ENCODE measurements at places on chromosomes 3 and 15.

DNA sequence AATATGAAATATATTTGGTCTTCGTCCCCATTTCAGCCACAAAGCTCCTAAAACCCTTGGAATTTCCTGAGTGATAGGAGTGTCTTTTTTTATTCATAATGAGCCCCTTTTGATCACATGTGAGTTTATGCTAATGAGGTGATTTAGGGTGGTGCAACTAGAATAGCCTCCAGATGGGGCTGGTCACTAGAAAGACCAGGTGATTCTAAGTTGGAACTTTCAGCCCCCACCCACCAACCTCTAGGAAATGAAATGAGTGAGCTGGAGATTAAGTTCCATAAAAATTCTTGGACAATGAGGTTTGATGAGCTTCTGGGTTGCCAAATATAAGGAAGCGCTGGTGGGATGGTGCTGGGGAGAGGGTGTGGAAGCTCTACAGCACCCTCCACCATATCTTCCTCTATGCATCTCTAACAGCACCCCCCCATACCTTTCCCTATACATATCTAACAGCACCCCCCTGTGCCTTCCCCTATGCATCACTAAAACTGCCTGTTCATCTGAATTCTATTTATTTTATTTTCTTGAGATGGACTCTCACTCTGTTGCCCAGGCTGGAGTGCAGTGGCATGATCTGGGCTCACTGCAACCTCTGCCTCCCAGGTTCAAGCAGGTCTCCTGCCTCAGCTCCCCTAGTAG is 2.1 kb upstream of the SMCO1 start:
- no peak for DNase-seq

DNA sequence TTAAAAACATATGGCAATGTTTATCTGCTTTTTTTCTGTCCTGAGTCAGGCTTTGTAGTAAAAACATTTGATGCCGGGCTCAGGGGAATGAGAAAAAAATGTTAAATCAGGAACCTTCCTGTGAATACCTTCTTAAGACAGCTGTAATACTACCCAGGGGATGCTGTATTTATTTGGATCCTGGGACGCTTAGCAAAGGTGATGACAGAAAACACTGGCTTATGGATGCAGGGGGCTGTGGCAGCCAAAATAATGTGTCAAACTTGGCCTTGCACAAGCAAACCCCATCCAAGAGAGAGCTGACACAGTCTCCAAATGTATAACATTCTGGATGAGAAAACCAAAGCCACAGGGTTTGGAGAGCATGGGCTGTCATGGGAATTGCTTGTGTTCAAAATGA is 438.2 kb upstream of the PROK2 start:
- no peak for DNase-seq

DNA sequence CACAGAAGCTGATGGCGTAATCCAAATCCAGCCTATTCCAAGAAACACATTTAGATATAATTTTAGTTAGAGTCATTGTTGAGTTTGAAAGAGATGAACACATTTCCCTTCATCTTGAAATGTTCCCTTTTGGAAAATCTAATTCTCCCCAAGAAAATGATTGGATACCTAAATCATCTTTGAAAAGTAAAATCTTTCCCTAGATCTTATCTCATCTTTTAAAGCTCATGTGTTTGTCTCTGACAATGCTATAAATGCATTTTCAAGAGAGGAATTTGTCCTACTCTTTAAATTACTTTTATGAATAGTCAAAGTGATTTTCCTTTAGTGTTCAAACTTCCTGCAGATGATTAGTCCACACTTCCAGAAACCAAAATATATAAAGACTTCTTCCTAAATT is 82.6 kb upstream of the CNTN6 start:
- DNase-seq: no peak

GRCh38 chr3:132362329-132362728 is 45.1 kb downstream of the ACP3 start:
- DNase-seq: no peak

- no peak for DNase-seq
These were observed 20.9 kb upstream of the LDHAL6B start for GRCh38 chr15:59185725-59186124.

GRCh38 chr3:51704511-51704950 is 2.3 kb upstream of the GRM2 start:
- DNase-seq: no peak

GRCh38 chr3:12638105-12638504 is 25.8 kb downstream of the RAF1 start:
- no peak for DNase-seq

- no peak for DNase-seq
These were observed 63.7 kb downstream of the ATP8B4 start for GRCh38 chr15:50055332-50055731.

- no peak for DNase-seq
These were observed 874.0 kb downstream of the PLOD2 start for GRCh38 chr3:145286937-145287336.

- DNase-seq: no peak
These were observed 18.2 kb upstream of the WDR49 start for GRCh38 chr3:167671878-167672427.

DNA sequence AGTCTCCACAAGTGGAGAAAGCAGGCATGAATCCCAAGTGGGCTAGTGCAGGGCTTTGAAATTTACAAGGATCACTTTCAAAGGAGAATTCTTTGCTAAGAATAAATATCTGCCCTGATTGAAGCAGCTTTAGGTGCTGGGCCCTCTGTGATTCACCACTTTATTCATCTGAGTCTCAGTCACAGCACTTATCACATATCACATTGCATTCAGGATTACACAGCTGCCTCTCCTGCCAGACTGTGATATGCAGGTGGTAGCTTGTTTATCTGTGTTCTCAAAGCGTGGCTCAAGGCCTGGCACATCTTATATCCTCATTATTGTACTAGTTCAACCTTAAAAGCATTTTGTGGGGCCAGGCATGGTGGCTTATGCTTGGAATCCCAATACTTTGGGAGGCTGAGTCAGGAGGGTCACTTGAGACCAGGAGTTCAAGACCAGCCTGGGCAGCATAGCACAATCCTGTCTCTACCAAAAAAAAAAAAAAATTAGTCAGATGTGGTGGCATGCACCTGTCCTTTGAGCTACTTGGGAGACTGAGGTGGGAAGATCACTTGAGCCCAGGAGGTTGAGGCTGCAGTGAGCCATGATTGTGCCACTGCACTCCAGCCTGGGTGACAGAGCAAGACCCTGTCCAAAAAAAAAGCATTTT is 156.9 kb upstream of the EIF1B start:
- DNase-seq: no peak

DNA sequence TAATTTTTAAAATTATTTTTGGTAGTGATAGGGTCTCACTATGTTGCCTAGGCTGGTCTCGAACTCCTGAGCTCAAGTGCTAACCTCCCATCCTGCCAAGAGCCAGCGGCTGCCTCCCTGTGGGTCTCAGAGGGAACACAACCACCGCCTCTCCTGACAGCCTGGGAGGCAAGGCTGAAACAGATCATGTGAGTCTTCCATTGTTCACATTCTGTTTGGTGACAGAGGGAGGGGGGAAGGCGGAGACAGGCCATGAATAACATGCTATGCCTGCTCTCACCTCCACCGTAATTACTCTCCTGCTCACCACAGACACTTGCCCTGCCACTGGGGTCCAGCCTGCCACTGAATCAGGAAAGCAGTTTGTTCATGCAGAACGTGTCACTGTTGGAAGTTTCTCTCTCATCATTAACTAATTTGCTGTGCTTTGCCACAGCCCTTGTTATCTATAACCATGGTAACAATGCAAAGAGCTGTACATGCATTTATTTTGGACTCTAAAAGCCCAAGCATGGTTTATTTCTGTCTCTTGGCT is 78.4 kb upstream of the RASGRF1 start:
- no peak for DNase-seq

DNA sequence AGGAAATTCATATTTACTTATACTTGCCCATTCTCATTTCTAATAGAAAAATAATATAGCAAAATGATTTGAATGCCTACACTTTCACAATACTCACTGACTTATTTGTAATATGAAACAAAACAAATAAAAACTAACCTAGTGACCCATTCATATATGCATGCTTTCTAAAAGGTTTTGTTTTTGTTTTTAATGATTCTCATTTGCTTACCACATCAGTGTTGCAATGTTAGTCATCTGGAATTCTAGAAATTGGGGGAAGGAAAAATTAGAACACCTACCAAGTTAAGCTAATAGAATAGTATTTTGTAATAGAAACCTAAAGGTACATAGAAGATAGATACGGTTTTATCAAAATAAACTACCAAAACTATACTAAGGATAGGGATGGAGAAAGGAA is 214.1 kb upstream of the CNTN6 start:
- DNase-seq: no peak

GRCh38 chr15:38878026-38878425 is 313.4 kb upstream of the RASGRP1 start:
- no peak for DNase-seq

DNA sequence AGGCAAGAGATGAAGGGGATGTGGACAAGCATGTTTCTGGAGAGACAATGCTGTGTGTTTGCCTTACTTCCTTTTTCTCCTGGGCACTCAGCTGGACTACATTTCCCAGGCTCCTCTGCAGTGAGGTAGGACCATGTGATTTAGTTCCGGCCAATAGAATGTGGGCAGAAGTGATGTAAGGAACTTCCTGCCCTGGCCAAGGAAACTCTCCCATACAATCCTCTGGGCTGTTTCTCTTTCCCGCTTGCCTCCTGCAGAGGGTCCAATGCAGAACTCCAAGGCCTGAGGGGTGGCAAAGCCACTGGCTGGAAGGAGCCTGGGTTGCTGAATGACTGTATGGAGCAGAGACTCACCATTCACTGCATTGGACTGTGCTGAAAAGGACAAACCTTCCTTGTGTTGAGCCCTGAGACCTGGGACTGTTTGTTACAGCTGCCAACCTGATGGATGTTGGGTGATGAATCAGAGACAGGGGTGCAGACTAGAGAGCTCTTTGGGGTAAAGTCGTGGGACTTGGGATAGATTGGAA is 82.7 kb upstream of the SLC6A6 start:
- peak; percentile 56 for DNase-seq

GRCh38 chr15:36449084-36449661 is 130.3 kb upstream of the CDIN1 start:
- DNase-seq: no peak

GRCh38 chr3:191217301-191217700 is 18.3 kb downstream of the OSTN start:
- DNase-seq: no peak

GRCh38 chr15:84950570-84951111 is 31.0 kb upstream of the PDE8A start:
- no peak for DNase-seq

DNA sequence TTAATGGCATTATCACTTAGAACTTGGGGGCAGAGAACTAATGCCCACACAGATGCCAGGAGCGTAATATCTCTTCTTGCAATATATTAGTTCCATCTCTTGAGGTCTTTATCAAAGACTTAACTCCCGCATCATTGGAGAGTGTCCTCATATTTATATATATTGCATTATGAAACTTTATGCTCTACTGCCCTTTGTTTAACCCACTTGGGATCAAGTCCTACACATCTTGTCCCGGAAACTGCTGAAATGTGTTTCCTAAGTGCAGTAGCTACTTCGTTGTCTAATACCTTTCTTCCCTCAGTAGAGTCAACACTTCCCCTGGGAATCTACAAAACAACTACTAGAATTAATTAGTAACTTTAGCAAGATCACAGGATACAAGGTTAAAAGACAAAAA is 1029.2 kb downstream of the OTOL1 start:
- no peak for DNase-seq

GRCh38 chr3:167840247-167840646 is 104.7 kb downstream of the SERPINI1 start:
- no peak for DNase-seq

GRCh38 chr15:30055604-30056003 is 27.2 kb upstream of the GOLGA8J start:
- DNase-seq: no peak

GRCh38 chr15:40769274-40770146 is at the start of gene C15orf62:
TSS of gene C15orf62 (plus strand) at chr15:40769980. CDS start at chr15:40770496, 516 bp downstream.
- no peak for DNase-seq

DNA sequence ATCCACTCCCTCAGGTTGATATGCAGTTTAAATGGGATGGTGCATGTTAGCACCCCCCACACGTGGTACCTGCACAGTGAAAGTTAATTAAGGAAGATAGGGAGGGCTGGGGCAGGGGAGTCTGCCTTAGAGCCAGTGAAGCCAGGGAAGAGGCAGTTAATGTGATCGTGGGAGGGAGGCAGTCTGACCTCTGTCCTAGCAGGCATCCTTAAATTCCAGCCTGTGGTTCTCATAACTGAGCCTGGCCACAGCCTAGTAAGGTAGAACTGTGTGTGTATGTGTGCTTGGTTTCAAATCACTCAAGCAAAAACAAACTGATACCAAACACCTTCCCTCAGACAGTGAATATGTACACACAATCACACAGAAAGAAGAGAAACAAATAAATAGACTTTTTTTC is 319.1 kb upstream of the TLE3 start:
- no peak for DNase-seq

DNA sequence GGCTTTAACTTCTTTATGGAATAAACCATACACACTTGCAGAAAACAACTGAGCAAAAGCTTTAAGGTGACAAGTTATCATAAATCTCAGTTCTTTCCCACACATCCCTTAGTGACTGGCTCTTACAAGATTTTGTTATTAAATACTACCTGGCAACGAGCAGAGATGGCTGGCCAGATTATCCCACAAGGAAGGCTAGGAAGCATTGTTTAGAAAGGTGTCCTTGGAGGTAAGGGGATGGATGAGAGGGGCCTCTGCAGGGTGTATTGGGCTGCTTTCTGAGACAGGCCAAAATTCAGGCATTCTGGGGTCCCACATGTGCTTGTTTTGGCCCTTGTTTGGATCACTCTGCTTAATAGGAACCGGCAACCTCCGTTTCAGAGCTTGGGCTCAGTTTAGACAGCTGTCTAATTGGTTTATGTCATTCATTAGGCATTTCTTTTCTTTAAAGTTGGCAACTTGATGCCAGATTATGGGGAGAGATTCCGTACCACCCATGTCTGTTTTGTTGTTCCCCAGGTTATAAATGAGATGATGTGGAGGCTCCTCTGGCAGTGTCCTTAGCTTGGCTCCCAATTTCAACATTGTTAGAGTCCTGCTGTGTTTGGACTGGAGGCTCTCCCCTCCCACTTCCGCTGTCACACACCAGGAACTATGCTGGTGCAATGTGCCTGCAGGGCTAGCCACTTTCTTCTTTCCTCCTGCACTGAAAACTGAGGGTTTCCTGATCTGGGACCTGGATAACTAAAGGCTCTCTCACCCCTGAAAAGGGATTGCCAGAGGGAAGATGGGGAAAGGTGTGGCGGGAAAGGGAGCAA is 121.1 kb downstream of the TPRG1 start:
- DNase-seq: no peak

- peak; percentile 57 for DNase-seq
These were observed 20.6 kb downstream of the SMAD3 start for GRCh38 chr15:67085818-67086636.

GRCh38 chr15:90607361-90607760 is 77.6 kb downstream of the CRTC3 start:
- DNase-seq: no peak

GRCh38 chr3:102069211-102069662 is 219.9 kb downstream of the NFKBIZ start:
- DNase-seq: no peak

DNA sequence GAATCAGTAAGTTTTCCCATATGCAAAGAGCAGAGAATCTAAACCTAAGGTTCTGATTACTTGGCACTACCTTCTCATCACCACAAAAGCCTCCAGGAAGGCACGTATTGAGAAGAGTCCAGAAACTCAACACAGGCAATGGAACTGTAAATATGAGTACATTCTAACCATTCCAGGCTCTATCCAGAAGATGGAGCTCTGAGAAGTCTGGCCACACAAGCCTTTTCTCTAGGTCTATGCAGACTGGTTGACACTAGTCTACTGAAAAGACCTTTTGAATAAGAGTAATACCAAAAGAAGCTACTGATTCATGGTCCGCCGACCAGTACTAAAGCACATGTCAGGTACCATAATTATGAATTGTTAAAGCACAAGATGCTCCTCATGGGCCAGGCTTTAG is 12.2 kb upstream of the NCKIPSD start:
- no peak for DNase-seq
